Pancreas (tissue), 10 donors: ENCODE measurements at places on chromosomes 2 and 18.

GRCh38 chr2:217857624-217858506, 144.9 kb downstream of the TNS1 start:
- no peak for DNase-seq

DNA sequence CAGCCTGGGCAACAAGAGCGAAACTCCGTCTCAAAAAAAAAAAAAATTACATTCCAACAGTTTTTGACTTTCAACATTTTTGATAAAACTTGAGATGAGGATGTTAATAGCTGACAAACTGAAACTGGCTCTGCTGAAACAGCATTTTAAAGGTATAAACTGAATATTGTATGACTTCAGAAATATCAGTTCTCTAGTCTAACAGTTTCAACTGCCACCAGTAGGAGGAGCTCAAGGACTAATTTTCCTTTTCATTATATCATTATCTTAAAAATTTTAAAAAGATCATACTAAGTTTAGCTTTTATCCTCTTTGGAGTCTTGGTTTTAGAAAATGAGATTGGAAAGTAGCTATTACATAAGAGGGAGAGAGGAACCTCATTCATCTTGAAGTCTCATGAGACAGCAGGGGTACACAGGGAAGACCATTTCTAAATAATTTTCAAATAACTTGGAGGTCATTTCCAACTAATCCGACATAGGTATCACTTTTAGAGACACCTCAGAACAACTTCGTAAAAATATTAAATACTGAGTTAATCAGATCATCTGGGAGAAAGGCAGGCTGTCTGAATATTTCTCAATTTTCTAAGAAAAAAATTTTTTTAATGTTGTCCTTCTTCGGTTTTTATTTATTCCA, 37.6 kb upstream of the MCM6 start:
- DNase-seq = no peak

- no peak for DNase-seq
Observed at GRCh38 chr2:185219981-185220380, 518.6 kb upstream of the FSIP2 start.

GRCh38 chr2:84879584-84880394, 1.1 kb downstream of the TRABD2A start:
- DNase-seq = no peak

DNA sequence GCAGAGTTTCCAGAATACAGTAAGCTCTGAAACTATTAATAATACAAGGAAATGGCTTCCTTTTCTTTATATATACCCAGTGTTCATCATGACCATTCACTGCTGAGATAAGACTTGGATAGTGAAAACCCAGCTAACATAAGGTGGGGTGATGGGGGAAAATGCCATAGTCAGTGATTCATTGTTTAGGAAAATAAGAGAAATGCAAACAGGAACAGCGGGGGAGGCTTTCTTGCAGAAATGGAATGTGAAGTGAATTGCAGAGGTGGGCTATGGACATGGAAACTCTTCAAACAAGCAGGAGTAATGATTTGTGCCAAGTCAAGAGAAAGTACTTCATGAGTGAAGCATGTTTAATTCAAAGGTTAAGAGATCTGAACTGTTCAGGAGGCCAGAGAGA, 519.4 kb downstream of the TDRD15 start:
- DNase-seq = no peak

- no peak for DNase-seq
Observed at GRCh38 chr2:149902081-149902480, 314.5 kb upstream of the MMADHC start.

GRCh38 chr18:55494899-55495298, 93.1 kb downstream of the TCF4 start:
- no peak for DNase-seq

DNA sequence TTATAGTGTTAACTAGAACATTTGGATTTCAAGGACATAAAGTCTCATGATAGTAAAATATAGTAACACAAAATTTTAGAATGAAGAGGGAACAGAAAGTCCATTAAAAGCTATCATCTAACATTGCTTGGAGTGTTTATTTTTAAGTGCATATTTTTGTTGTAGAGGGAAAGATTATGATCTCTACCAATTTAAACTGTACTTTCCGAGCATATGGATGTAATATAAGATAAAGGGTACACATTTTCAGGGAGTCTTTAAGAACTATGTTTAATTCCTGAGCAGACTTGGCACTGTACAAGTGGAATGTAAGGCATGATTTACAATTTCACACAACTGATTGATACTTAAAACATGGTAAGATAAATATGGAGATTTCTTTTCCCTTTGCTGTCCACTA, 34.2 kb upstream of the ZNF804A start:
- DNase-seq = no peak

GRCh38 chr2:666441-666840, 10.8 kb downstream of the TMEM18 start:
- no peak for DNase-seq

- no peak for DNase-seq
Observed at GRCh38 chr2:227191367-227191766, 26.9 kb downstream of the COL4A3 start.

GRCh38 chr2:158142568-158143332, 41.1 kb downstream of the UPP2 start:
- DNase-seq = no peak
